WTC11 (cell line): ENCODE measurements at places on chromosomes 2 and 18.

GRCh38 chr2:148132412-148132811, 111.5 kb downstream of the MBD5 start:
- DNase-seq, result no peak

- no peak for DNase-seq
These were observed 124.1 kb upstream of the CDH19 start for GRCh38 chr18:66727991-66728390.

- DNase-seq, result no peak
These were observed 204.7 kb upstream of the UBE2E3 start for GRCh38 chr2:180775711-180776110.

DNA sequence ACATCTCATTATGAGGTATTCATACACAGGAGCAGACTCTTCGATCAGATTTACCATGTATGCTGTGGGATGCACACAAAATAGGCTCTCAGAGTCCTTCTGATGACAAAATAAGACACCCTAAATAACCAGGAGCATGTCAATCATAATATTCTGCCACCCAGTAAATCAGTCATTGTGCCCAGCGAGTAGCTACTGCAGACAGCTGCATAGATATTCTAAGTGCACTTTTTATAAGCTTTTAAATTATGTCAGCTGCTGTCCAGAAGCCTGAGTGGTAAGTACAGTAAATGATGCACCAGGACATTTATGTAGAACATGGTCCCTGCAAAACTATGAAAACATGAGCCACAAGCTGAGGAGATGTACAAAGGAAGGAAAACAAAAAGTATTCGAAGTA, 102.9 kb downstream of the CCDC141 start:
- no peak for DNase-seq

- DNase-seq, result peak; percentile 59
These were observed 14.6 kb downstream of the ALPG start for GRCh38 chr2:232421189-232421785.

GRCh38 chr18:25435149-25435782, 83.3 kb upstream of the ZNF521 start:
- DNase-seq, result no peak

DNA sequence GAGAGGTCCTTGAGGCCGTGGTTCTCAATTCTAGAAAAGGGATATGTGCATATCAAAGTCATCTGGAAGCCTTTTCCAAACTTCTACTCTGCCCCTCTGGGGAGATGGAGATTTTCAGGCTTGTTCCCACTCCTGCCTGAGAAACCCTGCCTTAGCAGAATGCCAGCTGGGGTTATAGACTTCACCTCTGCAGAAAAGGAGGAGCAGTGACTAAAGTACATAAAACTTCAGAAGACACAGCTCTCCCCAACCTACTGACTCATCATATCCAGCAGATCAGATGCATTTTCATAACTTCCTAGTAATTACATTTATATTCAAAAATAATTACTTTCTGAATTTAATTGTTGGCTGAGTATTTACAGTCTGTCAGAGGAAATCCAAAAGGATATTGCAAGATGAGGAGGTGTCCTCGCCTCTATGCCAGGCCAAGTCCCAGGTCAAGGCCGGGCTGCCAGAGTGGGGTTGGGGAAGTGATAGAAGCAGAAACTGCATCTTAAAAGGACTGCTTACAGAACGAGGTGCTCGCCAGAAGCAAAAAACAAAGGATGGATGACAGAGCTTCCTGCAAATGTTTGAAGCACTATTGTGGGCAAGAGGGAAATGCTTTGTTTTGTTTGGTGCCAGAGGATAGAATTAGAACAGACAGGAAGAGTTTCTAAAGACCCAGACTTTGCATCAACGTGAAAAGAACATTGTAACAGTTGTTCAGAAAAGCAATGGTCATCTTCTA, 75.6 kb upstream of the APCDD1 start:
- no peak for DNase-seq

GRCh38 chr2:139353874-139354273, 573.7 kb upstream of the NXPH2 start:
- DNase-seq, result no peak

GRCh38 chr2:67268797-67269196, 128.3 kb upstream of the ETAA1 start:
- DNase-seq, result no peak

DNA sequence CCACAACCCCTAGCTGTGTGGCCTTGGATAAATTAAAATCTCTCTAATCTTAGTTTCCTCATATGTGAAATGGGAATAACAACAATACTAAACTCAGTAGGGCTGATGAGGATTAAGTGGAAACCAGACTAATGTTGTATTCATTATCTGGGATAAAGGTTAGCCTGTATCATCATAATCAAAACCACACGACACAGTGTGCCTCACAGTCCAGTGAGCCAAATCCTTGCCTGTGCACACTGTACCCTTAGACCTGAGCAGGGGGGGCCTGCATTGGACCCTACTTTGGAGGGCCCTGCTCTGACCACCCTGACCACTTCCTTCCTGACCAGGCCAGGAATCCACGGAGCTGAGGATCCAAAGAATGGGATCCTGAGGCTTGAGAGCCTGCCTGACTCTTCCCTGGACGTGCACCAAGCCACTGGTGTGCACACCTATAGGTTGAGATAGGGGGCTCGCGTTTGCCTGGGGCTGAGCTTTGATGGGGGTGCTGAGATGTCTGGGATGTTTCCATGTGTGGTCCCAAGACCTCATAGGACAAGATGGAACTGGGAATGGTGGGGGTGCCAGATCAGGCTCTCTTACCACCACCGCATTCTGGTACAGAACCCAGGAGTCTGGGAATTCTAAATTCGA, 69.7 kb downstream of the TGOLN2 start:
- DNase-seq, result no peak

- no peak for DNase-seq
These were observed 24.8 kb upstream of the TFCP2L1 start for GRCh38 chr2:121309801-121310200.

DNA sequence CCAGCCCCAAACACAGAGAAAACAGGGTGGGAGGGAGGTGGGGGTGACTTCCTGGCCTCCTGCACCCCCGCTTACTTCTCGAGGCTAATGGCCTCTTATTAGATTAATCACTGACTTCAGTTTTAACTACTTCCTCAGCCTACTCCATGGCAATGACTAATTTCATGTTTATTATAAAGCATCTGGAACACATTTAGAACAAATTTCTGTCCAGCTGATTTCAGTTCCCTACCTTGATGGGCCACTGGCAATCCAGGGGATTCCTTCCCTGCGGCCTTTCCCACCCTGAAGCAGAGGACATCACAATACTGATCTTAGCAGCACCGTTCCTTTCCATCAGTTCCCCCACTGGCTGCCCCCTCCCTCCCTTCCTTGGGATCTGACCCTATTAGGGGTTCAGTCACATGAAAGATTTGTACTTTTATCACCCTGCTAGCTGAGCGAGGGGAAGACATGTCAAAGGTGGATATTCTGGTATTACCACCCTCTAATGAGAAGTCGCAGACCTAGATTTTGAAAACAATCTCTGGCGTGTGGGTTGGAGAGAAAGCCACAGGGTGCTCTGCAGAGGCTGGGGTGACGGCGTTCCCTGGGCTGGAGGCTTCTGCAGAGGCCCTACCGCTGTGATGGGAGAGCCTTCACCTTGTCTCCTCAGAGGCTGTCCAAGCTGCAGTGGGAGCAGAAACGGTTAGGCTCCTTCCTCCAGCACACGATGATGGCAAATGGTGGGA, 67.6 kb downstream of the KIAA2012 start:
- DNase-seq, result no peak

- DNase-seq, result no peak
These were observed 92.9 kb upstream of the SLC14A2 start for GRCh38 chr18:45522371-45522770.

GRCh38 chr2:160006475-160006874, 55.9 kb downstream of the PLA2R1 start:
- DNase-seq, result no peak

- no peak for DNase-seq
These were observed 4.1 kb upstream of the VRK2 start for GRCh38 chr2:58042486-58042970.

DNA sequence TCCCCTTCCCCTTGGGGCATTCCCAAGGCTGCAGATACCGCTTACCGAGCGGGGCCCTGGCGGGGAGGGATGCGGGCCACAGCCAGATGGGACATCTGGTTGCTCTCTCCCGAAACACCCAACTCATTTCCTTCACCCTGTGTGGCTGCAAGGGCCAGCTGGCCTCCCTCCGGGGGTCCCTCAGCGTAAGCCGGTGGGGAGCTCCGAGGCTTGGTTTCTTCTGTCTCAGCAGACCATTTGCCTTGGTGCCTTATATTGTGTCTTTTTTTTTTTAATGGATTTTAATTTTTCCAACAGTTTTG, 107.6 kb upstream of the ODC1 start:
- DNase-seq, result no peak

DNA sequence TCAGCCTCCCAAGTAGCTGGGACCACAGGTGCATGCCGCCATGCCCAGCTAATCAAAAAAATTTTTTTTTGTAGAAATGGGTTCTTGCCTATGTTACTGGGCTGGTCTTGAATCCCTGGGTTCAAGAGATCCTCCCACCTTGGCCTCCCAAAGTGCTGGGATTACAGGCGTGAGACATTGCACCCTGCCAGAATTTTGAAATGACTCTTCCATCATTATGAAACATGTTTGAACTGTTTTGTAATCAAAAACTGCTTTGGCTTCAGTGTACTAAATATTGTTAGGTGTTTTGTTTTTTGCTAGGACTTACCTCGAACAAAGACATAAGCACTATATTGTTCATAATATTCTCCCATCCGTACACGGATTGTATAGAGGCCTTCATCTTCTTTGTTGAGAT, 55.8 kb downstream of the MYOM1 start:
- DNase-seq, result no peak

GRCh38 chr2:217402761-217403383, 543.0 kb upstream of the TNP1 start:
- DNase-seq, result no peak

DNA sequence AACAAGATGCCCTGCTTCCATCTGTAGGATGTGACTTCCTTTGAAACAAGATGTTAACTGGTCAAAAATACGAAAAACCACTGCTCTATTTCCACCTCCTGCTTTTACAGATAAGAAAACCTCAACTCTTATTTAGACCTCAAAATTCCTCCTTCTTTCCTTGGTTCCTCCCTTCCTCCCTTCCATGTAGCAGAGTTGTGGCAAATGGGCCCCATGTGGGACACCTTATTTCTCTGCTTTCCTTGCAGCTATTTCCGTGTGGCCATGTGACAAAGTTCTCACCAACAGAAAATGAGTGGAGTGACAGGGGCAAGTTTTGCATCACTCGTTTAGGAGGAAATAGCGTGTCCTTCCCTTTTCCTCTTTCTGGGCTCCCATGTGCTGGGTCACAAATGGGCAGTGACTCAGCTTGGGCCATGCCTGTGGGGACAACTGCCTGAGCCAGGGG, 69.4 kb upstream of the SMAD2 start:
- no peak for DNase-seq

DNA sequence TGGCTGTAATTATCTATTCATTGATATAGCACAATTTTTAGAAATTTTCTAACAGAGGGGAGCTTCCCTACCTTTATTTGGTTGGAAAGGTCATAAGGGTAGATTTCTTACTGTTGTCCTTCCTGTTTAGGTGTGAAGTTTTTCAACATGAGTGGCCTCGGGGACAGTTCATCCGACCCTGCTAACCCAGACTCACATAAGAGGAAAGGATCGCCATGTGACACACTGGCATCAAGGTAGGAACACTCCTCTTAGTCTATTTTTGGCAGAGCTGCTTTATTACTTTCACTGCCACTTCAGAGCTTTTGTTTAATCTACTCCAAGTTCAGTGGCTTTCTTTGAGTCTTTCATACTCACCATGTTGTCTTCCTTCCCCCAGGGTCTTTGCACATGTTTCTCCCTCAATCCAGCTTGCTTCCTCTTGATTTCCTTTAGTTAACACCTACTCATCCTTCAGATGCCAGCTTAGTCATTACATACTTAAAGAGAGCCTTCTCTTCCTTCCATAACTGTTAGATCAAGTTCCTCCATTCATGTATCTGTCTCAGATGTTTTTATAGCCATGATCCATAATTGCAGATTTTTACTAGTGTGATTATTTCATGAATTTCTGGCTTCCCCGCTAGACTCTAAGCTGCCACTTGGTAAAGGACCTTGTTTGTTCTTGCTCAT, 134.5 kb downstream of the PTRHD1 start:
- DNase-seq, result no peak

DNA sequence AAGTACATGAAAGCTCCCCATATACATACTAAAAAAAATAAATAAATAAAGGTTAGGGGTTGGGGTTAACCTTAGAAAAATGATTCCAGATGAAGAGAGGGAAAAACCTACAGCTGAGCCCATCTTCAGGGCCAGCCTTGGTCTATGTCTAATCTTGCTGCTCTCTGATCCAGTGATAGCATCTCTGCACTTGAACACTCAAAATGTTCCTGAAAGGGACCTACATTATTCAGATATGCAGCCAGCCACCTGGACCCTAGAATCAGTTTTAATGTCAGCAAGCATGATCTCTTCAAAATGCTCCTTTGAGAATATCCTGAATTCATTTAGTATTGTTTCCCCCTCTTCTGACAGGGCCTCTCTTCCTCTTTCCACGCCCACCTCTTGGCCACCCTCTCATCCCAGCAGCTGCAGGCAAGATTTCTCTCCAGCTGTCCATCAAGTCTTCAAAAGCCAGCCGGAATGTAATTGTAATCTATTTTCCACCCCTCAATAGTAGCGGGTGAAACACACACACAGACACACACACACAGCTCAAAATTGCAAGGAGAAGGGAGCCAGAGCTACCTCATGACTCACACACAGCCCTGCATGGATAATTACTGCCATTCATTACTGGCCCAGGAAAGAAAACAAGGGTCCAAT, 135.5 kb downstream of the MYO3B start:
- no peak for DNase-seq

- no peak for DNase-seq
These were observed 22.9 kb upstream of the CIDEA start for GRCh38 chr18:12231040-12231882.

DNA sequence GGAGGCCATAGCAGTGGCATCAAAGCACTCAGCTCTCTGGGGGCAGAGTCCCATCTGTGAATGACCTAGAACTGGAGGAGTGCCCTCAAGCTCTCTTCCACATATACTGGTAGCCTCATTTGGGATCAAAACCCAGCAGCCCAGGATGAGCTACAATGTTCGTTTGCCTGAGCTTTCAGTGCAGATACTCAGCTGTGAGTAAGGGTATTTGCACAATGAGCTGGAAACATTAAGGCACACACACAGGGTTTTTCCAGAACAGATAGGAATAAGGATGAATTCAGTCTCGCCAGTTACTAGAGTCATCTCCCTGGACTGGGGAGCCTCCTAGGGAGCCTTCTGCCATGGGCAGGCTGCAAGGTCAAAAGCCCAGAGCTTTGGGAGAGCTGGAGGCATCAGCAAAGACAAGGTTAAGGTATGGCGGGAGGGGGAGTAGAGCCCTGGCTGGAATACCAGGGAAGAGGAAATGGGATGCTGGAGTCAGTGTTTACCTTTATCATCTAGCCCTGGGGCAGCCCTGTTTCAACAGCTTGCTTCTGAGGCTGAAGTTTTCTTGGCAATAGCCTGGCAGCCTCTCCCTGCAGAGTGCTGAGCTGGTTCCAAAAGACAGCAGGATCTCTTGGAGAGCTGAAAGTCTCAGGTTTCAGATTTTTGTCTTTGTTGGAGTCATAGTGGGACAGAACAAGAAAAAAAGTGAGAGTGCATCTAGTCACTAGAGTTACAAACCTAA, 187.7 kb downstream of the LOXHD1 start:
- DNase-seq, result no peak
